ENCODE measurements at places on chromosomes 6 and 20. TPM values are rescaled to one million over a fixed set of nuclear protein-coding genes. Genes with fewer than 3 reads are reported as not detected.

Gene MAK
- total RNA-seq: not detected

Gene SLC26A8
- total RNA-seq: not detected

Gene MDFI
- total RNA-seq: 0.26 TPM

Gene CD93
- under 0.01 TPM for total RNA-seq

Gene KIF25
- total RNA-seq: not detected

Gene PRPH2
- total RNA-seq: 5.2 TPM

Gene NRSN1
- total RNA-seq: under 0.01 TPM

Gene MARCKS
- total RNA-seq: 26.4 TPM

Measured in bronchial smooth muscle cell (primary cell).